ENCODE measurements at places on chromosomes 16 and 17.
A peak's percentile ranks its signal among the peaks of the same experiment; 100 is the strongest.

DNA sequence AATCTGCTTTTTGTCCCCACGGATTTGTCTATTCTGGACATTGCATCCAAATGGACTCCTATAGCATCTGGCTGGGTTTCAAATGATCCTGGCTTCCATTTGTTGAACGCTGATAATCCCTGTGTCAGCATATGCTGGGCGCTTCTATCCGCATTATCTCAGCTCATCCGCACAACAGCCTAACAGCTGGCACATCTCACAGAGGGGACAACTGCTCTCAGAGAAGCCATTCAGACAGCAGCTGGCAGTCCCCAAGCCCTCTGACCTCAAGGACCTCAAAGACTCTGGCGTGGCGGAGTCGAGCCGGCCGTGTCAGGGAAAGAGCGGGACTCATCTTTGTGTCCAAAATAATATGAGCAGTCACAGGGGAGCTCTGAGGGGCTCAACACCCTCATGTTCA is 82.3 kb downstream of the NT5M start:
- DNase-seq: no peak

GRCh38 chr16:28291651-28292626 is at the start of gene SBK1:
TSS of gene SBK1 (plus strand) at chr16:28292525. CDS start at chr16:28317392, 24,867 bp downstream.
- DNase-seq: peak; percentile 86

DNA sequence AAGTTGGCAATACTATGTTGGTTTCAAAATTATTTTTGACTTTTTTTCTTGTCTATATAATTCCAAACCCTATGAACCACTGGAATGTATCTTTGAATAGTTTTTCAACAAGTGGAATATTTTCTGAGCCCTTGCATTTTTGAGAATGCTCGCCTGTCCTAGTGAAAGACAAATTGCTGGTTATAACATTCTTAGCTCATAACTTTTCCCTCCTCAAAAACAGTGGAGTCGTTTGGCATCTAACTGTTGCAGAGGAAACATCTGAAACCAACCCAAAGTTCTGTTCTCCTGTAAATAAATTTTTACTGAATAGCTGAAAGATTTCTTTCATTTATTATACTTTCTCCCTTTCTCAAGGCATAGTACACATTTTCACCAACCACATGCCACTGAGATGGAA is 11.3 kb upstream of the COX10 start:
- no peak for DNase-seq

GRCh38 chr16:81632392-81633146 is 146.5 kb upstream of the PLCG2 start:
- no peak for DNase-seq

DNA sequence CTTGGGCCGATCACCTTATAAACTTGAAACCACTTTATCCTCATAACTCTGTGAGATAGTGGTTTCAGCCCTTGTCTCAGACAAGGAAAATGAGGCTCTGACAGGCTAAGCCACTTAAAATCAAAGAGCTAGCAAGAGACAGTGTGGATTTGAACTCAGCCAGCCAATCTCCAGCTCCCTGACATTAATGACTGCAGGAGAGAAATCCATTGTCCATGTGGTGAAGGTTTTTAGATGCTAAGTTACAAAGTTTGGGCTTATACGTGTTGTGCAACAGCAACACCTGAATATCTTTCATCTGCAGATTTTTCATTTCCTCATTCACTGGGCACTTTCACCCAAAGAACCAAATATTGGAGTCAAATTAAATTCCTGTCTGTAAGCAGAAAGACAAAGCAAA is 501.3 kb downstream of the GRIN2A start:
- DNase-seq: no peak
